Motor neuron (in vitro differentiated cells): ENCODE measurements at places on chromosomes 6 and 20. TPM values are rescaled to one million over a fixed set of nuclear protein-coding genes. Genes with fewer than 3 reads are reported as not detected.
A peak's percentile ranks its signal among the peaks of the same experiment; 100 is the strongest.

The ERGIC3 gene
- total RNA-seq, result 141 and 148 TPM in 2 replicates

- no peak for ATAC-seq
Observed at GRCh38 chr20:40650707-40651106, 38.3 kb downstream of the MAFB start.

DNA sequence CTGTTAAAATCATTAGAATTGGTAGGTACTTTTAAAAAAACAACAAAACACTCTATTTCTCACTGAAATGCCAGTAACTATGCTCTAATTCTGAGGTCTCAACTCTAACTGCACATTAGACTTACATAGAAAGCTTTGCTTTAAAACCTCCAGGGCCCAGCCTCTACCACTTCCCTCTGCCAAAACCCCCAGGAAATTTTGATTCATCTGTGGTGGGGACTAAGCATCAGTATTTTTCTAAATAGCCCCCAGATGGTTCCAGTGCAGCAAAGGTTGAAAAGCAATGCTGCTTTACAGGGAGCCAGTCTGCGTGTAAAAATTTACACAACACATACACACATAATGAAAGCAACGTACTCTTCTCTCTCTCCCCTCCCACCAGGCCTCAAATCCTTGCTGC is 3.8 kb downstream of the TBC1D32 start:
- ATAC-seq, result no peak

GRCh38 chr6:141783585-141783984 is 349.1 kb upstream of the GJE1 start:
- ATAC-seq, result no peak

GRCh38 chr6:162907876-162908481 is 180.2 kb downstream of the PACRG start:
- no peak for ATAC-seq

The BICRAL gene
- total RNA-seq, result 9.8 and 10.1 TPM in 2 replicates

GRCh38 chr6:22146678-22146930 is 150.2 kb downstream of the PRL start:
- no peak for ATAC-seq

GRCh38 chr6:167420177-167420576 is 95.3 kb downstream of the TTLL2 start:
- no peak for ATAC-seq

The MEI4 gene
- 0.04 and 0.05 TPM in 2 replicates for total RNA-seq

- ATAC-seq, result peak; percentile 88
Observed at GRCh38 chr6:148509800-148510581, 167.4 kb downstream of the SASH1 start.

- no peak for ATAC-seq
Observed at GRCh38 chr20:25054995-25055629, 2.8 kb downstream of the ACSS1 start.

DNA sequence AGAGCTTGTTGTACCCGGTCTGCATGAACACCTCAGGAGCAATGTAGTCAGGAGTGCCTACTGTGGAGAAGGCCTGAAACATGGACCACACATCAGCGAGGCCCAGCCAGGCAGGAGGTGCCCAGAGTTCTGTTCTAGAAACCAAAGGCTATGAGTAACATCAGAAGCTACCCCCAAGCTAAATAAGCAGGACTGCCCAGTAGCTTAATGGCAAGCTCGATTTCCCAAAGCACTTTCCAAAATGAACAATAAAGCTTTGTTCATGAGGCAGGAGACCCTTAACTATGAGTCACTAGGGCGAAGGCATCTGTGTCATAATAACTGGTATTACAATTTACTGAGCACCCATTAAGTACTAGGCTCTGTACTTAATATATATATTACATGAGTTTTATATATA is 47.4 kb downstream of the STK38 start:
- no peak for ATAC-seq

The CDH4 gene
- 11.0 and 12.8 TPM in 2 replicates for total RNA-seq

The IL20RA gene
- total RNA-seq, result 0.71 and 0.97 TPM in 2 replicates

DNA sequence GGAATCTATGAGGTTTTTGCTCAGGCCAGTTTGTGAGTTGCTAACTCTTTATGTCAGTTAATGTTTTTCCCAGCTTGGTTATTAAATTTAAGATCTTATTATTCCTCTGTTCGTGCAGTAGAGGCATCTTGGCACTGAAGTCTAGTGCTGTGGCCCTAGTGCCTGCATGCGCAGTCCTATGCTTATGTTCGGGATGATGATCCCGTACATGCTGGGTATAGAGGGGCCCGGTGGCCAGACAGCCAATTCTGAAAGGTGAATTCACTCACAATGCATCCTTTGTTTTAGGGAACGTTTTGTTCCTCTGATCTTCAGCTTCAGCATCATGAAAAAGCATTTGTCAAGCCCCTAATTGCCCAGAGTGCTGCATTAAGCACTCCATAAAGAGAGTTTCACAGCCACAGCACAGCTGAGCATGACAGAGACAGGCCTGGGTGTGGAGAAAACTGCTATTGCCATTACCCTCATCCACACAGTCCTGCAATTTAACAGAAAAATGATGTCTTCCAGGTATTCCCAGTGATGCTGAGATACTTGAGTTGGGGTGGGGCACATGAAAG is 39.8 kb upstream of the BACH2 start:
- no peak for ATAC-seq

DNA sequence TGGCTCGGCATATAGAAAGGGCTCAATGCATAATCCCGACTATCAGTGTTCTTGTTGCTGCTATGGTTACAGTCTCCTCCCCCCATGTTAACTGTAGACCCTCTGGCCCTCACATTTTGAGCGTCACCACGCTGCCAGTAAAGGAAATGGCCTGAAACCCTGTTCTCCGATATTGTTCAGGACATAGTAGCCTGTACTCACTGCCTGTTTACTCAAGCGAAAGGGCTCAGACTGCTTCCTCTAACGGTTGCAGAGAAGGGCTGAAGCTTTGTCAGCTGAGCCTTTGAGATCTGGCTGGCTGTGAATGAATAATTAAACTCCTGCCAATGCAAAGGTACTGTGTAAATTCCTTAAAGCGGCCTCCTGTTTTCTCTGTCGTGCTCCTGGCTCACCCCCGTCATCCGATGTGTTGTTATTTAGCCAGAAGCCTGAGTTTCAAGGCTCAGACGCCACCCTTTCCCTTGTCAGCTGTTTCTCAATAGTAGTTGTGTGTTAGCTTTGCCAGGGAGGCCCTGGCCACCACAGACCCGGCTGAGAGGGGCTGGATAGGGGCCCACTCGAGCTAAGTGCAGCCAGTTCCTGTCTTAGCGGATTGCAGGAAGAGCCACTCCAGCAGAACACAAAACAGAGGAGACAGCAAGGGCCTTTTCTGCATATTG is 31.2 kb upstream of the RALGAPA2 start:
- ATAC-seq, result peak; percentile 83

- ATAC-seq, result no peak
Observed at GRCh38 chr20:34426026-34426425, 63.0 kb downstream of the ITCH start.

The ARHGAP40 gene
- total RNA-seq, result not detected in 2 replicates

GRCh38 chr6:157314705-157315321 is 8.5 kb downstream of the TMEM242 start:
- peak; percentile 75 for ATAC-seq

DNA sequence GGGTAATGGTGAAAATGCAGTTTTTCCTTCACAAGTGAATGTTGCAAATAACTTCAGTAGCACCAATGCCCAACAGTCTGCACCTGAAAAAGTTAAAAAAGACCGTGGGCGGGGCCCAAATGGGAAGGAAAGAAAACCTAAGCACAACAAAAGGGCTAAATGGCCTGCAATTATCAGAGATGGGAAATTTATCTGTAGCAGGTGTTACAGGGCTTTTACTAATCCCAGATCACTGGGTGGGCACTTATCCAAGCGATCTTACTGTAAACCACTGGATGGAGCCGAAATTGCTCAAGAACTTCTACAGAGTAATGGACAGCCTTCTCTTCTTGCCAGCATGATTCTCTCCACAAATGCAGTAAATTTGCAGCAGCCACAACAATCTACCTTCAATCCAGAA is 64.8 kb upstream of the SMIM8 start:
- no peak for ATAC-seq

GRCh38 chr6:152094992-152095592 is 287.6 kb downstream of the ESR1 start:
- no peak for ATAC-seq

DNA sequence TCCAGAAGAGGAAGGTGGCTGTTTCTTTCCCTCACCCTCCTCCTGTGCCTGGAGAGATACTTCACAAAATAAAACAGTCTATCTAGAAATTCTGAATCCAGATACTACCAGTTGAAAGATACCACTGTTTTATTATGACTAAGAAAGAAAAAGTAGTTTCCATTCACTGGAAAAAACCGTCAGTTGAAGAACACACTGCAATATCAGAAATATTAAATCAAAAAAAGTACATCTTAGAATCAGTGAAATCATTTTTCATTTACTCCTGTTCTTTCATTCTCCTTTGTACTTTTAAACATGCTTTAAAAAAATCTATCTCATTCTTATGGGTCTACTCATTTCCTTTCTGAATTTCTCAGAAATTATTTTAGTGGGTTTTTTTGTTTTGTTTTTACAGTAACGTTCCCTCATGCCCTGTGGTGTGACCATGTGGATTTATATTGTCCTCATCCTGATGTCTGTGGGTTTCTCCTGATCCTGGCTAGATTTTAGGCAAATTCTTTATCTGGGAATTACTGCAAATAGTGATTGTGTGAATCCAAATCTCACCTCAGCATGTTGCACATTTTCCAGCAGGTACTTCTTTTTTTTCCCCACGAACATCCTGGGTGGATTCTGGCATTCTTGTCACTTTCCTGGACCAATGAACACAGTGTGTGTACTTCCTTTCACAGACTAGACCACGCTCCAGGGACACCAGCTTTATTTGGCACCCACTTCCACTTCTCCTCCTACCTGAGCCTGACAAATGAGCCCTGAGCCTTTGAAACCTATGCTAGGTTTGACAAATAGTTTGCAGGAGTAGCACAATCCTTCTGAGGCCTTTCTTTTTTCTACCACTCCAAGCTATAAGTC is 114.0 kb upstream of the LAMP5 start:
- no peak for ATAC-seq

- no peak for ATAC-seq
Observed at GRCh38 chr20:1945134-1945618, 48.7 kb downstream of the PDYN start.

The CST4 gene
- not detected in 2 replicates for total RNA-seq

DNA sequence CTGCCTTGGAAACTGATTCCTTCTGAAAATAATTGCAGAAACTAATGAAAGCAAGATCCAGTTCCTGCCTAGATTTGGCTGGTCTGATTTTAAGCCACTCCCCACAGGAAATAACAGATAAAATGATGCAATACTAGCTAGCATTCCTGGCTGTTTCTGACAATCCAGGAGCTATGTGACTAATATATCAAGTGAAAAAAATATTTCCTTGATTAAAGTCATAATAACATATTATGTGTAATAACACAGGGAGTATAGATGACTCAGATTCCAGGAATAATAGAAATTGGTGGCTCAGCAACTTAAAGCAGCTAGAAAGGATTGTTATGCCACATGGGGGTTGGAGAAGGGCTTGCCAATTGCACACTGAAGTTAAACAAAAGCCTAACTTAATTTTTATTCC is 182.7 kb upstream of the SALL4 start:
- ATAC-seq, result peak; percentile 90

The COL9A1 gene
- total RNA-seq, result 4.8 and 4.9 TPM in 2 replicates
